AG09319 (cell line): ENCODE measurements at places on chromosomes 12 and 14.

- DNase-seq: no peak
Observed at GRCh38 chr14:37093364-37093763, 79.0 kb downstream of the SLC25A21 start.

DNA sequence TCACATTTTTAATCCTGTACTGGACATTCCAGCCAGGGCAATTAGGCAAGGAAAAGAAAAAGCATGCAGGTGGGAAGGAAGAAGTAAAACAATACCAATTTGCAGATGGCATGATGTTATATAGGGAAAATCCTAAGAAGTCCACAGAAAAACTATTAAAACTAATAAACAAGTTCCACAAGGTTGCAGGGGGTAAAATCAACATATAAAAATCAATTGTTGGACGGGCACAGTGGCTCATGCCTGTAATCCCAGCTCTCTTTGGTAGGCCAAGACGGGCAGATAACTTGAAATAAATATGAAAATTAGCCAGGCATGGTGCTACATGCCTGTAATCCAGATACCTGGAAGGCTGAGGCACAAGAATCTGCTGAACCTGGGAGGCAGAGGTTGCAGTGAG, 31.9 kb downstream of the SEC23A start:
- DNase-seq: no peak

DNA sequence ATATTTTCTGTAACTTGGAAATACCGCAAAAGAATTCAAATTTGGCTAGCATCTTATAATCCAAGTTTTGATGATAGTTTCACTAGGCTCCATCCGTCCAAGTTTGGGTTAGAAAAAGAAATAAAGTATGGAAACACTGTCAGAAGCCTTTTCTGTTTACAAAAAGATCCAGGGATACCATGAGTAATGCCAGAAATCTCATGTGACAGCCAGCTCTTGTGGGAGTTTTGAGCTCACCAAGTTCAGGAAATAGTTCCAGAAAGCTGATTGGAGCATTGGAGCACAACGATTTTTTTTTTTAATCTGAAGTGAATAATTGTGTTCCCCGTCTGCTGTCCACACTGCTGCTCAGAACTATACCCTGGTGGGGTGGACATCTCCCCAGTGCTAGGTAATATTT, 229.7 kb upstream of the NPAS3 start:
- DNase-seq: peak; percentile 75

DNA sequence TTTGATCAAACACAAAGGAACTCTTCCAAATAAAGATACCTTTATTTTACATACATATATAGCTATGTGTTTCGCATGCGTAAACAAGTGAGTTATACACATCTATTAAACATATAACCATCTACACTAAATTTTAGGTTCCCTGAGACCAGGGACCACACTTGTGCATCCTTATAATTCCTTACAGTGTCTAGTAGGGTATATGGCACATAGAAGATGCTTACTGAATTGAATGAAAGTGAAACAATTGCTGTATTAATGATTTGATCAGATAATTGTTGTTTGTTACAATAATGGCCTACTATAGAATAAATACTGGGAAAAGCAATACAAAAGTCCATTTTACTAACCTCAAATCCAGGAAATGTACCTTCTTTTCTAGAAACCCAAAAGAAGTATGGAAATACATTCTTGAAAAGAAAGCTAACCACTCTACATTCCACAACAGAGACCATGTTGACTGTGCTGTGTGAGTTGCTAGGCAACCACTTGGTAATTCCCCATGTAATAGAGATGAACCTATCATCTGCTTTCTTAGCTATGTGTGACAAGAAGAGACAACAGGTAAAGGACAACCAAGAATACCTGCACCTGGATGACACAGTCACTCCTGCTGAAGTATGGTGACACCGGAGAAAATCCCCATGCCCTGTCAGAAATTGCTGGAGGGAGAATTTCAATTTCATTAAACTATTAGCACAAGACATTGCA, 11.9 kb upstream of the CIPC start:
- no peak for DNase-seq
